Epithelial cell of proximal tubule (primary cell): ENCODE measurements at places on chromosomes 7 and 10. TPM values are rescaled to one million over a fixed set of nuclear protein-coding genes. Genes with fewer than 3 reads are reported as not detected.

MMP21 gene
- 0.06 TPM in 1 of 2 replicates, not detected in the other for total RNA-seq

CDH23 gene
- total RNA-seq, result under 0.01 TPM in 1 of 2 replicates, not detected in the other

PIK3AP1 gene
- total RNA-seq, result 4.1 and 4.2 TPM in 2 replicates

HOXA10 gene
- 36.7 and 51.7 TPM in 2 replicates for total RNA-seq

IL2RA gene
- not detected in 2 replicates for total RNA-seq

CPXM2 gene
- 1.9 and 2.9 TPM in 2 replicates for total RNA-seq

EPO gene
- not detected in 2 replicates for total RNA-seq

ANKRD30A gene
- not detected in 2 replicates for total RNA-seq

IKZF1 gene
- total RNA-seq, result not detected in 2 replicates

PITX3 gene
- total RNA-seq, result 0.65 and 2.7 TPM in 2 replicates

GATA3 gene
- total RNA-seq, result 3.2 and 3.7 TPM in 2 replicates

VAX1 gene
- total RNA-seq, result not detected in 2 replicates

DNA sequence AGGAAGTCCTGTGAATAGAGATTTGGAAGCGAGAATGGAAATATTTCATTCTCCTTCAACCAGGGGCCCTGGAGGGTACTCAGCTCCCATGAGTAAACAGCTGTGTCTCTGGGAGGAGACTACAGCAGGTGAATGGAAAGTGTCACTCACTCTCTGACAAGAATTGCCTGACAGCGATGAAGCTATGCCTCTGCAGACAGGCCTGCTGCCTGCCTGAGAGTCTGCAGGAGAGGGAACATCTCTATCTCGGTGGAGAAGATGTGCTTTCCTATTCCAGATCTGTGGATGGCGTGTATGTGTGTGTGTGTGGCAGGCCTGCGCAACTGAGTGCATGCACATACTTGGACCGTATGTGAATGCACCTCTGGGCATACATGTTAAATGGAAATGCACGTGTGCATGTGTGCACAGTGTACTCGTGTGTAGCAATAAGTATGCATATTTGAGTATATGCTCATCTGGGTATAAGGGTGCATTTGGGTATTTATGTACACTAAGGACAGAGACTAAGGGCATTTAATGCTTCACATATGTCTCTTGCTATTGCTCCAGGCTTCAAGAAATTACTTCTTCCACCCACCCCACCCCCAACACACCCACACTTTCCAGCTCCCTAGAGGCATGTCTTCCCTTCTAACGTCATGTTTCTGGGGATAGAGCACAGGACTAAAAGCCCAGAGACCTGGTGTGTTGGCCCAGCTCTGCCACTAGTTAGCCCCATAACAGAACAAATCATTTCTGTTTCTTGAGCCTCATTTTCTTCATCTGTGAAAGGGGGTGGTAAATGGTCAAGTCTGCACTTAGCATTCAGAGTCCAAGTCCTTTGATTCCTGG lies 4.6 kb upstream of the ADCYAP1R1 start:
- DNase-seq, result no peak

GRCh38 chr7:154330318-154330717 lies 278.1 kb downstream of the DPP6 start:
- no peak for DNase-seq

- no peak for DNase-seq
These were observed 20.1 kb upstream of the EN2 start for GRCh38 chr7:155437836-155438235.

DNA sequence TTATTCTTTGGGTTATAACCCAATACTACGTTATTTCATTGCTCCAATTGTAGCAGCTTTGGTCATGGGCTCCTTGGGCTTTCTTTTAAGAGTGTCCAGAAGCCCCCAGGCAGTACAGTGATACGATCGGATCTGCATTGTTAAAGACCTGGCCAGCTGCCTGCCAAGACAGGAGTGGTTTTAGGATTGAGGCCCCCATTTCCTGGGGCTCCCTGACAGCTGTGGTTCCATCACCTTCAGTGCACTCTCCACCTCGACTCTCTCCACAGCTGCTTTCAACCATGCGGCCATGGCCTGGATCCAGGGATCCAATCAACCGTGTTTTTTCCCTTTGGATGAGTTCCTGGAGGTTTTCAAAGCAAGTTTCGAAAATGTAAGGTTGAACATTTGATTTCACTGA lies 123.4 kb upstream of the BTBD16 start:
- DNase-seq, result no peak

- no peak for DNase-seq
These were observed 32.7 kb upstream of the VSIR start for GRCh38 chr10:71805776-71806703.

- DNase-seq, result no peak
These were observed 19.3 kb downstream of the TCAF1 start for GRCh38 chr7:143882604-143883078.

DNA sequence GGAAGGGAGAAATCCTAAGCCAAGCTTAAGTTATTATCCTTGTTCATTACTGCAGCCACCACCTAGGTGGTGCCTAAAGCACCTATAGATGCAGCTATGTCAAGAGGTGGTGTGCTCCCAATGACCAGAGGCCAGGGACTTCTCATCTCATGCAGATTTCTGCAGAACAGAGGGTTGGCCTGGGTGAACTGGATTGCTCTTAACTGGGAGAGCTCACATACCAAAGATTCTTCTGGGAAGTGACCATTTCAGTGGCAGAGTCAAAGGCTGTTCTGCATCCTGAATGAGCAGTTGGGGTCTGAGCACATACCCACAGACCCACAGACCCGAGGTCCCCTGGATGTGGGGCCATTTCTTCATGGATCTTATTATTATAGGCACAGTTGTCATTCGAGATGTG lies 2.1 kb upstream of the CRHR2 start:
- DNase-seq, result no peak

DNA sequence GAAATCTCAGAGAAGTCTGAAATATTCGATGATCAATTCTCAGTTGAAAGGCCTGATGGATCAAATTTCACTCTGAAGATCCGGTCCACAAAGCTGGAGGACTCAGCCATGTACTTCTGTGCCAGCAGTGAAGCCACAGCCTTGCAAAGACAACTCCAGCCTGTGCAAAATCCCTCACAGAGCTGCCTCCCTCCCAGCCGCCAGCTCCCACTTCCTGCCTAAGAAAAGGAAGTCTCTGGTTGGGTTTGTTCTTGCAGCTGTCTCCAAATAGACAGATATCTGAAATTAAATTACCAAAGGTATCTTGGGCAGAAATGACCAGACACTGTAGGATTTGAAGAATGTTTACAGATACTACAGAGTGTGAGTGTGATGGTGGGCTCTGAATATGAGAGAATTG lies 43.4 kb upstream of the PRSS58 start:
- DNase-seq, result no peak

- DNase-seq, result no peak
These were observed 445.1 kb upstream of the ZMIZ1 start for GRCh38 chr10:78623578-78624215.

- DNase-seq, result no peak
These were observed 41.4 kb upstream of the CD36 start for GRCh38 chr7:80596933-80597517.

DNA sequence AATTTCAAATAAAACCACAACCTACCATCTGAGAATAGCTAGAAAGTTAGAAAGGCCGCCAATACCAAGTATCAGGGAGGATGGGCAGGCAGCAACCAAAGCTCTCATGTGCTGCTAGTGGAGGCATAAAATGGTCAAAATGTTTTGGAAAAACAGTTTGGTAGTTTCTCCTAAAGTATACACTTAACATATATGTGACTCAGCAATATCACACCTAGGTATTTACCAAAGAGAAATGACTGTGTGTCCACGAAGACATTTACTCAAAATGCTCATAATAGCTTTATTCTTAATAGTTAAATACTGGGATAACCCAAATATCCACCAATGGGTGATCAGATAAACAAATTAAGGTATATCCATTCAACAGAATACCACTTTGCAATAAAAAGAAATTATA lies 14.3 kb downstream of the RHEB start:
- DNase-seq, result no peak

DNA sequence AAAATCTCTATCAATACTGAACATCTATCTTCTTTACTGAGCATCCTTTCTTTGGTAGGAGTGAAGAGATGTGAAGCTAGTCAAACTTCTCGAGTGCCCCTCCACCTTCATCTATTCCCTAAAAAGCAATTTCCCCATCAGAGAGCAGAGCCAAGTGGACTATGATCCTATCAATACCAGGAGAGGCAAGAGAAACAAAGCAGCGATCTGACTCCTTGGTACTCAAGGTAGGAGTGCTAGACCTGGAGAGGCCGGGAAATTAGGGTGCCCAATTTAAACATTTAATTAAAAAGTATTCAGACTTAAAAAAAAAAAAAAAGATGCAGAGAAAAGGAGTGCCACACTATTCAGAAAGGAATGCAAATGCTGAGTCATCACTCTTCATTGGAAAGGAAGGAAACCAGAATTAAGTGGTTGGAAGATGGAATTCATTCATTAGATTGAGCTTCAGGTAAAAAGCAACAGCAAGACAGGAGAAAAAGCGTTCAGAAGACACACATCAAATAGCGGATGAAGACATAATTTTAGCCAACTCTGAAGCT lies 1.6 kb downstream of the TIAL1 start:
- no peak for DNase-seq

GRCh38 chr10:76398043-76398710 lies 966.8 kb downstream of the LRMDA start:
- no peak for DNase-seq

- no peak for DNase-seq
These were observed 8.8 kb upstream of the STMP1 start for GRCh38 chr7:135653340-135654080.

DNA sequence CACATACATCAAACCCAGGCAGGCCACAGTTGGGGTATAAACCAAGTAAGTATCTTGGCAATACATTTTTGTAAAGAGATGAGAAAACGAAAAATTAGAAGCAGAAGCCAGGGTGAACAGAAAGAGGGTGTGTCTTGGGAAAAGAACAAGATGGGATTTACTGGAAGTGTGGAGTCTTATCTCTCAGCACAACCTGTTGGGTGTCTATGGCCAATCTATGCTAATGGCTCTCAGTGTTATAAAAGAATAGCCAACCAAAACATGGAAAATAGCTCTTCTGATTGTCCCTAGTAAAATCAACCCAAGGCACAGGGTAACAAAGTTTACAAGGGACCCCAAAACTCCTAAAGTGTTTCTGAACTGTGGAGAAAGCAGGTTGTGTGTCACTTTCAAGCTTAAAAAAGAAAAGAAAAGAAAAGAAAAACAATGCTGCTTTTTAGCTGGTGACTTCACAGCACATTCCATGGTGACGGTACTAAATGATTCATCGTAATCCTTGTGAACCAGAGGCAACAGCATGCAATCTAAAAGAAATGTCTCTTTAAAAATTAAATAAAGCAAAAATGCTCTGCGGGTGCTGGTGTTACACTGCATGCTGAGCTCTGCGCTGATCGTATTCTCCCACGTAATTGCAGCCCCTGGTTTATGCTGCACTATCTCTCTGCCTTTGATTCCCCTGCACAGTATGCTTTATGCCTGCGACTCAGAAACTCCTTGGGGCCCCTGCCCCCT lies 100.8 kb downstream of the C10orf90 start:
- peak; percentile 59 for DNase-seq

- DNase-seq, result no peak
These were observed 126.4 kb upstream of the LRRTM3 start for GRCh38 chr10:66799474-66799873.

GRCh38 chr7:107627002-107627401 lies 33.6 kb upstream of the SLC26A4 start:
- no peak for DNase-seq

DNA sequence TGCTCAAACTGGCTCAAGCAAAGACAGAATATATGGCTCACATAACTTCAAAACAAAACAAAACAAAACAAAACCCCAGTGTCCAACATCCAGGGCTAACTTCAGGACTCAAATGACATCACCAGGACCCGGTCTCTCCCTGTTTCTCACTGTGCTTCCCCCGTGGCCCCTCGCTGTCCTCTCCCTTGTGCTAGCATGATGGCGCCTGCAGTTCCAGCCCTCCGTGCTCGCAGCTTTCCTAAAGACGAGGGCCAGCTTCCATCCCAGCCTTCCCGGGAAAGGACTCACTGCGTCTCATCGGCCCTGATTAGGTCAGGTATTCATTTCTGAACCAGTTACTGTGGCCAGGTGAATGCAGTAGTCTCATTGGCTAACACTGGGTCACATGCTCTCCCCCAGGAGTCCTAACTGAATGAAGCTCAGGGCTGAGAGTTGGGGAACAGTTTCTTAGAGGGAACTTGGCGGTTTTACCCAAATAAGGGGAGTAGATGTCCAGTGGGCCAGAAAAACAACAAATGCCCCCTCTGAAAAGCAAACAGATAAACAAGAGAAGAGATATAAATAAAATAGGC lies 33.0 kb upstream of the CTBP2 start:
- no peak for DNase-seq

DNA sequence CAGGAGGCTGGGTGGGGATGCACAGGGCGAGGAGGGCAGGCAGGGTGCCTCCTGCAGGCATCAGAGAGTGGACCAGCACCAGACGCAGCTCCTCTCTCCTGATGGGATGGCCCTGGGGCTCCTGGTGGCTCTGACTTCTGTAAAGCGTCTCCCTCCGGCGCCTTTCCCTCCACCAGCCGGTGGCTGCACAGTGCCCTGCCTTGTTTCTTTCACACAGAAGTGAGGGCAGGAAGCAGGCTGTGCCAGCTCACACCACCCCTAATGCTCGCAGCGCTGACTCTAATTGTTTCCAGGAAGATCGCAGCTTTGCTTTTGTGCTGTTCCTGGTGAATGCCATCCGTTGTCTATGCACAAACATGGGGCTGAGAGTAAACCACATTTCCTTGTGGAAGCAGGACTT lies 152.3 kb upstream of the LANCL2 start:
- DNase-seq, result no peak

DNA sequence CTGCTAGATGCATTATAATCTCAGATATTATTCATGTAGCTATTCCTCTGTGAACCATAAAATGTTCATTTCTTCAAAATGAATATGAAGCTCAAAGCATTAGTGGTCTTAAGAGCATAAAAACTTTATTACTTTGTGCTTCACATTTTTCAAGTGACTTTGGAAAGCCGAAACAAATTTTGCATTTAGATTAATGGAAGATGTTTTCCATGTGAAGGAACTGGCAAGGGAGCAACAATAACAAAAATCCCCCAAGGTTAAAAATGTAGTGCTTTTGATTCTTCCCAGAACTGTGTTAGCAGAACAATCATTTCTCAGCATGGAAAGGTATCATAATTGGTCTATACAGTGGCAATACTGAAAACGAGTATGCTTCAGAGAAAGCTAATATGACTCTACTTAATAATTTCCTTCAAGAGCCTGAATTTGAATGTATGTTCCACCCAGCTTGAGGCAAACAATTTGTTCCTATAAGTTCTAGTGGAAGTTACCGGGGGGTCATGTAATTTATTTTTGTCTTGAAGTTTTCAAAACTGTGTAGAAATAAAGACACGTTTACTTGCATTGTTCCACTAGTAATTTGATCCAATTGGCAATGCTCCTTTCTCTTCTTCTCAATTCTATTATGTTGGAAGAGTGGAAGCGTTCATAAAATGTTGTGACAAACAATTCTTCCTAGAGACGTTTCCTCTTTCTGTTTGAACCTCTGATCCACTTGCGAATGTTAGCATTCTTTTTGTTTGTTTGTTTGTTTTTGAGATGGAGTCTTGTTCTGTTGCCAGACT lies 665.4 kb downstream of the AUTS2 start:
- DNase-seq, result no peak

DNA sequence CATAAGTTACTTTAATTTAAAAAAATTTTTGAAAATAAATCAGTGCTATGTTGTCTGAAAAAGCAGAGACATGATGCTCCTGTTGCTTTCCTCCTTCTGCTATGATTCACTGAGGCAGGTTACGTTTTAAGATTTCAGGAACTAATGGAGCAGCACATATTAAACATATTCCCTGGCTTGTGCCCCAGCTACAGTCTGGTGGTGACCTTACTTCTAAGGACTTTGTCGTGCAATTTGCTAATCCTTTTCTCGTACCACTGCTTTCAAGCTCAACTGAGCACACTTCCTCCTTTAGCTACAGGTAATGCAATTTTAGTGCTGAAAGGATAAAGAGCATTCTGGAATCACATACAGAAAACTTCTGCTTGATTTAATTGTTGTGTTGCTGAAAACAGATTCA lies 16.2 kb upstream of the PRR15 start:
- DNase-seq, result no peak
